ENCODE measurements at places on chromosomes 1 and 21. TPM values are rescaled to one million over a fixed set of nuclear protein-coding genes. Genes with fewer than 3 reads are reported as not detected.

- no peak overlapping the region for H3K27ac ChIP-seq
- H3K36me3 ChIP-seq = peaks cover 5% of the 10 kb centered on the region
- no peak overlapping the region for H3K4me3 ChIP-seq
Observed at GRCh38 chr1:179108644-179109043, 26.8 kb downstream of the TOR3A start.

GRCh38 chr1:195328681-195329080 is 1279.6 kb downstream of the KCNT2 start:
- H3K4me3 ChIP-seq = no peak overlapping the region
- H3K27ac ChIP-seq = no peak overlapping the region
- DNase-seq = no peak
- H3K36me3 ChIP-seq = no peaks in the 10 kb centered on the region
- no peaks in the 10 kb centered on the region for H3K4me1 ChIP-seq

DNA sequence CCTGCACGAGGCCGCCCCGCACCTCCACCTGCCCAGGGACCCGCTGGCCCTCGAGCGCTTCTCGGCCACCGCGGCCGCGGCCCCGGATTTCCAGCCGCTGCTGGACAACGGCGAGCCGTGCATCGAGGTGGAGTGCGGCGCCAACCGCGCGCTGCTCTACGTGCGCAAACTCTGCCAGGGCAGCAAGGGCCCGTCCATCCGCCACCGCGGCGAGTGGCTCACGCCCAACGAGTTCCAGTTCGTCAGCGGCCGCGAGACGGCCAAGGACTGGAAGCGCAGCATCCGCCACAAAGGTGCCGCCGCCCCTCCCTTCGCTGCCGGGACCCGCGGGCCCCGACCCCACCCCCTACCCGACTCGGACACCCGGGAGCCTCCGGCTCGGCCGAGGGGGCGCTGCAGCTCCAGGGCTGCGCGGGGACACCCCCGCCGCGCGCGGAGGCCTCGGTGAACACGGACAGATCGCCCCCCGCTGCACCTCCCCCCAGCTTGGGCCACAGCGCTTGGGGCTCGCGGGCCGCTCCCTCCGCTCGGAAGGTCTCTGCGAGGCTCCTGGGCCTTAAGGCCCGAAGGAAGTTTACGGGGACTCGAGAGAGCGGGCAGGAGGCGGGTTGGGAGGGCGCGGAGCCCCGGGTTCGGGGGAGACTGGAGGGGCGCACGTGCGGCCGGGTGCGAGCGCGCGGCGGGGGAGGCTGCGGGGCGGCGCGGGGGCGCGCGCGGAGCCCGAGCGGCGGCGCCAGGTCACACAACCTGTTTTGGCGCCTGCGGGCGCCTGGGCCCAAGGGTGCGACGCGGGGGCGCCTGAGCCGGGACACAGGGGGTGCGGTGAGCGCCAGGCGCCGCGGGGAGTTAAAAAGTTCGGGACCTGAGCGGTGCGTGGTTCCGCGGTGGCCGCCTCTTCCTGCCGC is 1.2 kb downstream of the SAMD11 start:
- peaks cover 52% of the 10 kb centered on the region for H3K27me3 ChIP-seq
- H3K4me3 ChIP-seq = no peak overlapping the region
- no peak for DNase-seq
- no peaks in the 10 kb centered on the region for H3K36me3 ChIP-seq
- H3K27ac ChIP-seq = no peak overlapping the region
- H3K4me1 ChIP-seq = peaks cover 19% of the 10 kb centered on the region

DNA sequence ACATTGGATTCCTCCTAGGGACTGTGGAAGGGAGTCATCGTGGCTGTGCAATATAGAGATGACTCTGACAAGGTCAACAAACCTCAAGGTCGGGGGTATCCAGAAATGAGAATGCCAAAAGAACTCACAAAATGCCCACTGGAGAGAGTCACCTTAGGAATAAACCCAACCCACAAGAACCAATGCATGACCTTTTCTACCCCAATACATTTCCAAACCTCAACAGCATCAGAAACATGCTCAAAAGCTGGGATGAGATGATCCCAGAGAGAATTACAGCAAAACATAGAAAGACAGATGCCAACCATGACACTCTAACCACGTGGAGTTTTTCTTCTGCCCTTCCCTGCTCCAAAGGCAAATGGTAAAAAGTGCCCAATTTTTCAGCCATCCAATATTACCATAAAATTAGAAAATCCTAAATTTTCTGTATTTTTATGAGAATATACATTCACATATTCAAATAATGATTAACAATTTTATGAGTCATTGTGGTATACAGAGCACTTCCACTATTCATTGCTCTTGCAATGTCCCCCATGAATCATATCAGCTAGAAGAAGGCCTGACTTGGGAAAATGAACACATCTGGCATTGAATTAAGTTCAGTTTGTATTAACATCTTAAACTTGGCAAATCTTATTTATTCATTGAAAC is 88.2 kb upstream of the PALMD start:
- H3K27me3 ChIP-seq = peaks cover 7% of the 10 kb centered on the region
- H3K27ac ChIP-seq = no peak overlapping the region
- no peaks in the 10 kb centered on the region for H3K36me3 ChIP-seq
- no peak overlapping the region for H3K4me3 ChIP-seq
- no peak for DNase-seq
- no peaks in the 10 kb centered on the region for H3K4me1 ChIP-seq

GRCh38 chr21:24076179-24076578 is 1531.1 kb downstream of the MRPL39 start:
- H3K36me3 ChIP-seq = no peaks in the 10 kb centered on the region
- no peaks in the 10 kb centered on the region for H3K27me3 ChIP-seq
- no peak overlapping the region for H3K27ac ChIP-seq
- H3K4me3 ChIP-seq = no peak overlapping the region
- H3K4me1 ChIP-seq = no peaks in the 10 kb centered on the region
- no peak for DNase-seq

IRF6 gene
- total RNA-seq = 0.16 TPM

All from activated CD8-positive, alpha-beta T cell treated with anti-CD3 and anti-CD28 coated beads, Interleukin-2, amount 10 ng/mL, durations not matched to agents 7 days and 5 days (primary cell).